ENCODE measurements at places on chromosomes 2 and 18.

GRCh38 chr2:231713730-231714638 lies 5.7 kb downstream of the PTMA start:
- DNase-seq: peak; percentile 85

DNA sequence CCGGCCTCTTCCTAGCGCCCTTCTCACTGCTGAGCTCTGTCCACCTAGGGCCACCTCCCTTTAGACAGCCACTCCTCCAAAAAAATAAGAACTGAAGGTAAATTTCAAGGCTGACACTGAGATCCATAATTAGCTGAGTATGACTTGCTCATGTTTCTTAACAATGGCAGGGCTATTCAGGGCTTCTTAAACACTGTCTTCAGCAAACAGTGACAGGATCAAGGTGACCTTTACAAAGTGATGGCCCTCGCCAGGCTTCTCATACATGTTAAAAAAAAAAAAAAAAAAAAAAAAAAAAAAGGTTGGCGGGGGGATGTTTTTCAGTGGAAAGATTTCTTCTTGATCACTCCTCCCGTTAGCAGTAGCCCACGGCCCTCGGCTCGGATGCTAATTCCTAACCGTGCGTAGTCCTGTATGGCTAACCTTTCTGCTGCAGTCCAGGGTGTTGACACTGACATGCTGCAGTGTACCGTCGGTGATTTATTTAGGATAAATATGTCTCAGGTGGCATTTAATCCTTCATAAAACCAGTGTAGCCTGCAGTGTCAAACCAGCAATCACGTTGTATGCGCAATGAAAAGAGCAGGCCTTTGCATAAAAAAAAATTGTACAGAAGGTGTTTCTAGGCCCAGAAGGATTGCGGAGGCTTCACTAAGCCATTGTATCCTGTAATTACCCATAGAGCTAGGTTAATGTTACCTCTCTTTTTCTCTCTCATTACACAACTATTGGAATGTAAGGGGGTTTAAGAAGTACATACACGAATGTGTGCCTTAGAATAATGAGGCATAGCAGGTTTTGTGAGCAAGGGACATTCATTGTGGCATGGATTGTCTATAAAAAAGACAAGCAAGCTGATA lies 142.7 kb downstream of the PTGR3 start:
- DNase-seq: no peak

- no peak for DNase-seq
Observed at GRCh38 chr2:16303273-16303577, 362.4 kb downstream of the CYRIA start.

GRCh38 chr18:48947560-48947959 lies 3.2 kb downstream of the SMAD7 start:
- no peak for DNase-seq

DNA sequence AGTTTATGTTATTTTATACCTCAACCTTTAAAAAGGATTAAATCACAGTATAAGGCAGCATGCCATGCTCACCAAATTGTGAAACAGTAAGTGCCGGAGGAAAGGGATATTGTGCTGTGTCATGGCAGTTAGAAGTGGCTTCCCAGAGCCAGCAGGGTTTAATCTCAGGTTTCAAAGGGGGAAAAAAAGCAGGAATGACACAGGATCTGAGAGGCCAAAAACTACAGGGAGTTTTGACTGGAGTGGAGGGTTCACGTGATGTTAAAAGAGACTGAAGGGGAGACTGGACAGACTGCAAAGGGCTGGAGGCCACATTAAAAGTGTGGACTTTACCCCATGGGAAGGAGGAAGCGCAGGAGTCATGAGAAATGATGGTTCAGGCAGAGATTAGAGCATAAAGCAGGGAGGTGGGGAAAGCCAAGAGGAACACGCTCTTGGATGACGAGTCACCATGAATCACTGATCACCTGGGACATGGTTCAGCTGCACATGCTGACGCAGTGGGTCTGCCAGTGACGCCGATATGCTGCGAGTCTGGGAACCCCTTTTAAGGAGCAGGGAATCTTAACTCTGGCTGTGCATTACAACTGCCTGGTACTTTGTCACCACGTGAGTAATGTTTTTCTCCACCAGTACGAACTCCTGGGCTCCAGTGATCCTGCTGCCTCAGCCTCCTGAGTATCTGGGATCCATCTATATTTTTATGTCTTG lies 6.1 kb downstream of the CHMP1B start:
- DNase-seq: peak; percentile 66

DNA sequence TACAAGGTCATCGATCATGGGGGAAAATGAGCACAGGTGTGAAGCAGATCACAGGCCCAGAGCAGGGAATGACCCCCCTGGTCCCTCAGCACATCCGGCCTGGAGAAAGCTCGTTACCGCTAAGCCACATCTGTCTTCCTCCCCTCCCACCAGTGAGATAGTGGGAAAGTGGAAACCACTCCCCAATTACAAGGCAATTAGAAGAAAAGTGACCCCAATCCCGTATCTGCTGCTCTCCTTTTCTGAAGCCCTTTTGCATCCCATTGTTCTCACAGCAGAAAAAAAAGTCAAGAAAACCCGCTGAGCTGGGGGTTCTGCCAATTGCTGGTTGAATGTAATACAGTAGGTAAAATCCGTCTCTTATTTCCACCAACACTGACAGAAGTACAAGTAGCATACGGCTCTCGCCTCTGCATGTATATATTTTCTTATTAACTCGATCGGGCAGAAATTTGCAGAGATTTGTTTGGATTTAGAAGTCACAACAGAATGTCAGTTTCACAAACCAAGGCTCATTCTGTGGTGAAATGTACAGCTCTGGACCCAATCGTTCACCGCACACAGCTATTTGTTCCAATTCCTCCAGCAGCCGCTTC lies 287.0 kb downstream of the TCF4 start:
- DNase-seq: no peak

DNA sequence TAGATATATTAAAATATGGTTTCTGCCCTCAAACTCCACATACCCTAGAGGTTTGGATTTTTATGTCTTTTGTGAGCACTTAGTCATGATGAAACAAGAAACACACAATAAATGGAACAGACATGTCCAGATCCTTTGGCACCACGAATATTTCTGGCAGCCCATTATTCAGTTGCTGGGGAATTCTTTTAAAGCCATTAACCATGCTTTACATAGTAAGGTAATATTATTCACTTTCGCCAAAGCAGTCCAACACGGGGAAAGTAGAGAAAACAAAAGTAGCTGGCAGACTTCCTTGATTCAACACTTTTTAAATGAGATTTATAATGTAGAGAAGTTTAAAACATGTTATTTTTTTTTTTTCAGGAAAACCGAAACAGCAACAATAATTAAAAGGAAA lies 235.4 kb downstream of the PIEZO2 start:
- DNase-seq: no peak

- no peak for DNase-seq
Observed at GRCh38 chr2:118177318-118177717, 89.0 kb downstream of the INSIG2 start.

DNA sequence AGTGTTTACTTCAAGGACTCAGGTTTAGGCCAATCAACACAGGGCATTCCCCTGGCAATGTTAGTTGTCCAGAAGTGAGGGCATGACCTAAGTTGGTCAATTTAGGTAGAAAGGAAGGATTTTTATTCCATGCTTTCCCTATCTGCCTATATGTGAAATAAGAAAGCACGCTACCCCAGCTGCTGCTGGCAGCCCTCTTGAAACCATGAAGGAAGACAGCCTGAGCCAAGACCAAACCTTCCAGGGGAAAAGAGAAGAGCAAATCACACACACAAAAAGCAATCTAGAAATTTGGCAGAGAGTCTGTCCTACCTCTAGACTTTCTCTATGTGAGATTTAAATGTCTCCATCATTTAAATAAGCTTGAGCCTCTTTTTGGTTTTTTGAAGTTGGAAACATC lies 387.6 kb downstream of the TNS1 start:
- DNase-seq: no peak

- DNase-seq: no peak
Observed at GRCh38 chr2:196104066-196104465, 35.4 kb upstream of the DNAH7 start.

GRCh38 chr18:60259052-60259681 lies 113.4 kb downstream of the MC4R start:
- DNase-seq: no peak

DNA sequence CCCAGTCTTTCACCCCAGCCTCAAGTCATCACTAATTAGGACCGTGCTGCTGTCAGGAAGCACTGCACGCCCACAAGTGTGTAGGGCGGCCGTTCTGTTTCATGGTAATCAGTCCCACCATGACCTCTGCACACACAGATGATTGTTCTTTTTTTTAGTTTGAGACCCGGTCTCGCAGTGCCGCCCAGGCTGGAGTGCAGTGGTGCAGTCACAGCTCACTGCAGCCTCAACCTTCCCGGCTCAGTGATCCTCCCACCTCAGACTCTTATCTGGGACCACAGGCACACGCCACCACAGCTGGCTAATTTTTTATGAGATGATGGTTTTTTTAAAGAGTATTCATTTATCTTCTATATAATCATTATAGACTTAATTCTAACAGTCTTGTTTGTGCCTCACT lies 1.8 kb upstream of the IAH1 start:
- DNase-seq: no peak

- DNase-seq: no peak
Observed at GRCh38 chr2:233901884-233902283, 15.3 kb upstream of the TRPM8 start.

GRCh38 chr2:12605936-12606335 lies 110.8 kb upstream of the TRIB2 start:
- no peak for DNase-seq

GRCh38 chr18:74613381-74613780 lies 15.7 kb downstream of the ZNF407 start:
- no peak for DNase-seq

DNA sequence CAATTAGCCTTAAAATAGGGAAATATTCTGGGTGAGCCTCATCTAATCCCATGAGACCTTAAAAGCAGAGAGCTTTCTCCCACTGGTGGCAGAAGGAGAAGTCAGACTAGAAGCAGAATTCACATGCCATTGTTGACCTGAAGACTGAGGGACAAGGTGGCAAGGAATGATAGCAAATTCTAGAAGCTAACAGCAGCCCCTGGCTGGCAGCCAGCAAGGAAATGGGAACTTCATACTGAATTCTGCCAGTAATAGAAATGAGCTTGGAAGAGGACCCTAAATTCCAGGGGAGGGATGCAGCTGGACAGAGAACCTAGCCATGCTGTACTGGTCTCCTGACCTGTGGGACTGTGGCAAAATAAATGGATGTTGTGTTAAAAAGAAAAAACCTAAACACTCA lies 19.5 kb downstream of the B3GNT7 start:
- no peak for DNase-seq

DNA sequence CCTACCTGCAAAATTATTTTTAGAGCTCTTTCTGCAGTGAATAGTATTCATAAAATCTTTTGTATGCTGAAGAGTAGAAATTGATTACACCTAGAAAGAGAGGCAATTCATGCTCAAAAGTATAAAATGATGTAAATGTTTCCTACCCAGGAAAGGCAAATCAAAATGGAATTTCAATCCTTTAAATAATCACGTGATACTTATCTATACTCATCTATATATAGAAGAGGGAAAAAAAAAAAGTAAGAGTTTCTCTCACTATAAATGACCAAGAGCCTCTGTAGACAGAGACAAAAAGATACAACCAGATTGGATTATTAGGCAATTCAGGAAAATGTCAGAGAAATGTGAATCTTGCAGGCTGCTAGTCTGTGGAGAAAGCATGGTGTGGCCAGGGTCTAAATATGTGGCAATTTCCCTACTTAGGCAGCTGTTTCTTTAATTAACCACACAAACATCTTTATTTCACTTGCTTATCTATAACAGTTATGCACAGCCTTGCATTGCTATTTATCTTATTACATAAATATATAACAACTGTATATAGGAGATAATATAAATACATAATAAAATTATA lies 39.5 kb downstream of the METTL8 start:
- no peak for DNase-seq

DNA sequence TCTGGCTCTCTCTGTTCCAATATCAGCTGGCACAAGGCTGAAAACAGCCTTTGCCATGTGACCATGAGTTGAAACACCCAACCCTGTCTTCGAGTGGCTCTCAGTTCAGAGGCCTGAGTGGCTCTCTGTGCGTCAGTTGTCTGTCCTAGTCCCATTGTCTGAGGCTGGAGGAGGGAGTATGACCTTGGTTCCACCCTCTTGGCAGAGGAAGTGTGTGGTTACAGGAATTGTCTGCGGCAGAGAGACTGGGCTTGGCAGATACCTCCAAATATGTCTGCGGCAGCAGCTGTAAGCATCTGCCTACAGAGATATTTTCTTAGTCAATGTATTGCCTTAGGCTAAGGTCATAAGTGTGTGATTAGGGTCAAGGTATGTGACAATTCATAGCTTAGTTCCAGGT lies 32.6 kb downstream of the CNGA3 start:
- DNase-seq: peak; percentile 97

- no peak for DNase-seq
Observed at GRCh38 chr2:215884451-215885087, 128.8 kb downstream of the MREG start.

DNA sequence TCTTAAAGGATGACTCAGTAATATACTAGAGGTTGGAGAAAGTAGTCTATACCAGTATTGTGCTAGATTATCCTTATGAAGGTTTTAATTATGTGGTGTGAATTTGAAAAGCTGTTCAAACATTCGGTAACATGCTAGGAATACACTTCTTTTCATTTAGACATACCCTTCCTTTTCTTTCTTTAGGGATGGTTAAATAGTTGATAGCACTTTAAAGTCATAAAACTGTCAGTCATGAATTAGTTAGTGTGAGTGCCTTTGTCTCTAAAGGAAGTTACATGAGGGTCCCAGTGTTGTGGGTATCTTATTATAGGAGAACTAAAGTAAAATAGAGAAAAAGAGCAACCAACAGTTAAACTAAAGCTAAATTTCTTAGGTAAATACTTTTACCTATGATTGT lies 149.3 kb downstream of the CSRNP3 start:
- no peak for DNase-seq

- no peak for DNase-seq
Observed at GRCh38 chr2:159989249-159989648, 73.2 kb downstream of the PLA2R1 start.

- no peak for DNase-seq
Observed at GRCh38 chr2:158667586-158667985, 127.5 kb upstream of the DAPL1 start.

- no peak for DNase-seq
Observed at GRCh38 chr18:8106603-8107002, 502.6 kb upstream of the RAB12 start.

GRCh38 chr2:181554061-181554830 lies 97.1 kb downstream of the ITGA4 start:
- no peak for DNase-seq

GRCh38 chr2:233152541-233152940 lies 92.4 kb downstream of the INPP5D start:
- peak; percentile 6 for DNase-seq

- peak; percentile 45 for DNase-seq
Observed at GRCh38 chr2:161414042-161415033, 1.8 kb upstream of the TBR1 start.

- DNase-seq: no peak
Observed at GRCh38 chr2:176997792-176998169, 214.8 kb upstream of the HNRNPA3 start.

GRCh38 chr18:28177828-28178635 lies 1.1 kb upstream of the CDH2 start:
- DNase-seq: peak; percentile 28

DNA sequence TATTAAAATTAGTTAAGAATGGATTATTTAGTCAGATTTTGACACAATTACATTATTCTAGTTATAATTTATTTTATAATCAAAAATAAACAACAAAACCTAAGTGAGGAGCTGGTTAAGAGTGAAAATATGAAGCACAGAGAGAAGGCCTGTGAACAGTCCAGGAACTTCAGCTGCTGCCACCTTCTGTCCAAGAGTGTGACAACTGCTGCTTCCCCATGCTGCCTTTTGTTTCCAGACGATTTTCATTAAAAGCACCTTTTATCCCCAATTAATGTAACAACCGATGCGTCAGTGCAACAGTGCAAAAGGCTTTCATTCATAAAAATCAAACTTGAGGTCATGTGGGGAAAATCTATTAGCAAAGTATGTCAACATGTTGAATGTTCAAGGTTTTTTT lies 363.6 kb downstream of the CTNNA2 start:
- no peak for DNase-seq
